ENCODE measurements at places on chromosomes 6 and 20.

DNA sequence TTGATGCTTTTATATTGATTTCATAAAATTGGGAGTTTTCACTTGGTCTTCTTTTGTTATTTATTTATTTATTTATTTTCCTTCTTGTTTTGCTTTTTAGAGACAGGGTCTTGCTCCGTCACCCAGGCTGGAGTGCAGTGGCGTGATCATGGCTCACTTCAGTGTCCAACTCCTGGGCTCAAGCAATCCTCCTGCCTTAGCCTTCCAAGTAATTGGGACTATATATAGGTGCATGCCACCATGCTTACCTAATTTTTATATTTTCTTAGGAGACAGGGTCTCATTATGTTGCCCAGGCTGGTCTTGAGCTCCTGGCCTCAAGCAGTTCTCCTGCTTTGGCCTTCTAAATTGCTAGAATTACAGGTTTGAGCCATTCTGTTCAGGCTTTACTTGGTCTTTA lies 38.3 kb upstream of the MYLK2 start:
- no peak for DNase-seq

DNA sequence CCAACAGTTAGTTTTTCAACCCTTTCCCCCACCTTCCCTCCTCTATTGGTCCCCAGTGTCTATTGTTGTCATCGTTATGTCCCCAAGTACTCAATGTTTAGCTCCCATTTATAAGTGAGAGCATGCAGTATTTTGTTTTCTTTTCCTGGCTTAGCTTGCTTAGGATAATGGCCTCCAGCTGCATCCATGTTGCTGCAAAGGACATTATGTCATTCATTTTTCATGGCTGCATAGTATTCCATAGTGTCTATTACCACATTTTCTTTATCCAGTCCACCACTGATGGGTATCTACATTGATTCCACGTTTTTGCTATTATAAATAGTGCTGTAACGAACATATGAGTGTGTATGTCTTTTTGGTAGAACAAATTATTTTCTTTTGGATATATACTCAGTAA lies 55.3 kb upstream of the HIVEP1 start:
- no peak for DNase-seq

- peak; percentile 78 for DNase-seq
These were observed 143.4 kb upstream of the PHACTR1 start for GRCh38 chr6:12572896-12573827.

- no peak for DNase-seq
These were observed 36.9 kb downstream of the GMDS start for GRCh38 chr6:2208468-2208867.

DNA sequence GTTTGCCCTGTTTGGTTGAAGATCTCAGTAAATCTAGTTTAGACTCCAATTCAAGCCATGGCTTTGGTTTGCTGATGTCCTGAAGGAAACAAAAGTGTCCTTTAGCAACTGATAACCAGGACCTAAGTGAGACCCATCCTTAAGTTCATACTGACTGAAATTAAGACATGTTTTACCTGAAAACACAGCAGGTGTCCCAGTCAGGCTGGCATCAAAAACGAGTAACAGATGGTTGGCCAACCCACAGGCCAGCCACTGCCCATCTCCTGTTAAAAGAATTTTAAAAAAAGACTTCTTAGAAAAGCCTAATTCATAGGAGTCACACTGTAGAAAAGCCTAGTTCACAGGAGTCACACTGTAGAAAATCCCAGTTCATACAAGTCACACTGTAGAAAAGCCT lies 58.3 kb downstream of the WDR27 start:
- no peak for DNase-seq

DNA sequence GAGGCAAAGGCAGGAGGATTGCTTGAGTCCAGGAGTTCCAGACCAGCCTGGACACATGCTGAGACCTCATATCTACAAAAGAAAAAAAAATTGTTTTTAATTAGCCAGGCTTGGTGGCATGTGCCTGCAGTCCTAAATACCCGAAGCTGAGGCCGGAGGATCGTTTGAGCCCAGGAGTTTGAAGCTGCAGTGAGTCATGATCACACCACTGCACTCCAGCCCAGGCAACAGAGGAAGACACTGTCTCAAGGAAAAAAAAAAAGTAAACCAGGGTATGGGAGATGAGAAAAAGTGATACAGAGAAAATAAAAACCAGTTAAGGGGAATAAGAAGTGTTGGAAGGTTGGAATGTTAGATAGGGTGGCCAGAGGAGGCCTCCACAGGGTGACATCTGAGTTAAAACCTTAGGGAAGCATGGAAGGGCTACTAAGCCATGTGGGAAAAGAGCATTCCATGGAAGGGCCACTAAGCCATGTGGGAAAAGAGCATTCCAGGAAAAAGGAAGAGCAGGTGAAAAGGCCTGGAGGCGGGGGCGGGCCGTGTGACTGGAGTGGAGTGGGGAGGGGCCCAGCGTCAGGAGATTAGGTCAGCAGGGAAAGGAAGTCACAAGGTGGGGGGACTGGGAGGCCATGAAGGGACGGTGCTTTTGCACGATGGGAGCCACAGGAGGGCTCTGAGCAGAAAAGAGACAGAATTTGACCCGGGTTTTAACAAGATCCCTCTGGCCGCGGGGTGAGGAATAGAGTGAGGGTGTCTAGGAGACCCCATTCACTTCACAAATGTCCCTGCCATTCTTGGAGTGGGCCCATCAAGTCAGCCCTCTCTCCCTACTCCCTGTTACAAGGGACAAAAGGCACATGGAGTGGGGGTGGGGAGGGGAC lies 18.3 kb downstream of the CPNE5 start:
- peak; percentile 71 for DNase-seq

- no peak for DNase-seq
These were observed 371.0 kb upstream of the RUNX2 start for GRCh38 chr6:44957156-44957555.

- peak; percentile 58 for DNase-seq
These were observed 22.7 kb downstream of the LAMA4 start for GRCh38 chr6:112231594-112232060.

DNA sequence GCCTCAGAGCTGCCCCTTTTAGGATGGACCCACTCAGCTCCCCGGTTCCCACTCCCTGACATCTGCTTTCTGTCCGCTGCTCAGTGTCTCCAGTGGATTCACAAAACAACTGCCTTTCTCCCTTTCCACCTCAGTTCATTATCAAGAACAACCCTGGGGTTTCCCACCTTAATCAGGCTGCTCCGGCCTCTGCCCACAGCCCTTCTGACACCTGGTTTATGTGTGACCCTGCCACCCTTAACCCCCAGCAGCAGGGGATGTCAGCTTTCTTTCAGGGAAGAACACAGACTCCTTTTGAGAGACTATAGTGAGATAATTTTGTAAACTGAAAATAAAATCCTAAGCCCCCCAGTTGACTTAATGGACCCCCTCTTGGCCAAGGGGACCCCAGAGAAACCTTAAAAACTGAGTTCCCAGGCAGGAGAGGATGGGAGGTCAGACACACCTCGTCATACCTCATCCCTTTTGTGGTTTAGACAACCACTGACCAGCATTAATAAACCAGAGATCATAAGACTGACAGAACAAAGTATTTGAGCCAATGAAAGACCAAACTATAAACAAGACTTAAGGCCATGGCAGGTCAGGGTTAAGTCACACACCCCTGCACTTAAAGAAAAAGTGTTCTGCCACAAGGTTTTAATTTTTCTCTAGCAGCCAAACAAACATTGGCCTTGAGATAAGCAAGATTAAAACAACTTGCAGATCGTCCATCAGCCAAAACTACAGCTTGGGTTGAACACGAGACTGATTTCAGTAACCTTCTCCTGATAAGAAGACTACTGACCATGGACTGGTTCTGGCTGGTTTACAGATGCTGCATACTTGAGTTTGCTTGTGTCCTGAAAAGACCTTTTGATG lies 42.4 kb upstream of the DDR1 start:
- peak; percentile 71 for DNase-seq

- DNase-seq, result no peak
These were observed 301.2 kb downstream of the LRFN2 start for GRCh38 chr6:40285996-40286395.

DNA sequence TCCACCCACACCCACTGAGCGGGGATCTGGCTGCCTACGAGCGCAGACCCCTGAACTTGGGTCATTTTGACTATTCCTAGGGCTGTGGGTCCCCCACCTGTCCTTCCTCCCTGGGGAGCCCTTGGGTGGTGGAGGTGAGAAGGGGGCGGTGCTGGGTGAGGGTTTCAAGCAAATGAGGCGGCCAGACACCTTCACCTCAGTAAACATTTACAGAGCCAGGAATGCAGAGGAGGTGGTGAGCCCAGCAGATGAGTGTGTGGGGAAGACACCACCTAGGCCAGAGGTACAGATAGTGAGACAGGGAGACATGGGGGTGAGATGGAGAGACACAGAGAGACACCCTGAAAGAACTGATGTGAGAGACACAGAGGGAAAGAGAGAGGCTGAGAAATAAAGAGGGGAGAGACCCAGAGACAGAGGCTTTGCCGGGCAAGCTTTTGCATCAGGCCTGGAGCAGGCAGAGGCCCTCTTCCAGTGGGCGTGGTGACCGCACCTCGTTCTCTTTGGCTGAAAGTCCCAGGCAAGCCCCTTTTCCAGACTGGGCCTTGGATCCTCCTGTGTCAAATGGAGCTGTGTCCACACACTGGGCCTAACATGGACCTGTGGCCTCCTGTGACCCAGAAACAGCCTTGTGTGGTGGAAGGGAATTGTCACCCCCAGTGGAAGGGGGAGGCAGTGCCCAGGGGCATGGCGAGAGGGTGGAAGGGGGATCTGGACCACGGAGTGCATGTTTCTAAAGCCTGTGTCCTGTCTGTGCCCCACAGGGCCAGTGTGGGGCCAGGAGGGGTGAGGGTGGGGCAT lies 29.7 kb downstream of the CEBPB start:
- DNase-seq, result no peak

DNA sequence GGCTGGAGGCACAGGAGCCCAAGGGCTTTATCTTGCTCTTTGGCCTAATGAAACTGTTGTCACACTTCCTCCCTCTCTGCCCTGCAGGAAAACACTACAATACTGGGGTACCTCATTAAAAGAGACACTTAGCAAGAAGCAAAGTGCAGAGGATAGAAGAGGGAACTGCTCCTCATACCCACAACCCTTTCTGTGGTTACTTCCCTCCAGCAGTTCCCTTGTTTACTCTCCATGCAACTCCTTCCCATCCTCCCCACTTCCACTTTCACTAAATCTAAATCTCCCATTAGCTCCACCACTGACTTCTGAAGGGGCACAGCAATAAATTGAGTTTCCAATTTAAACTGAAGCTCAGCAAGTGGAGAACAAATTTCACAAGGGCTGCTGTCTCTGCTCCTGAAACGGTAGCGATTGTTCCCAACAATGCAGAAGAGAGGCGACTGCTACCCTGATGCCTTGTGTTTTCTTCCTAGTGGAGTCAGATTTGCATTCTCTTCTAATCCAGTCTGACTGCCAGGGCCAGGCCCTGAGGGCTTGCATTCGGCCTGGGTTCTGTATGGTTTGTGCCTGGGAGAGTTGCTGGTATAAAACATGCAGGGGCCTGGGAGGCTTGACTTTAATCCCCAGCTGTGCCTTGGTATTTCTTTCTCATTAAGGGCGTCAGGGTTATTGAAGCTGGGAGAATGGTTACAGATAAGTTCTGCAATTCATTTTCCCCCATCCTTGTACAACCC lies 454.7 kb downstream of the TFAP2B start:
- DNase-seq, result no peak

GRCh38 chr6:110414669-110415068 lies 706 bp downstream of the DDO start:
- DNase-seq, result no peak

GRCh38 chr6:122484760-122485159 lies 13.2 kb upstream of the SERINC1 start:
- DNase-seq, result no peak

DNA sequence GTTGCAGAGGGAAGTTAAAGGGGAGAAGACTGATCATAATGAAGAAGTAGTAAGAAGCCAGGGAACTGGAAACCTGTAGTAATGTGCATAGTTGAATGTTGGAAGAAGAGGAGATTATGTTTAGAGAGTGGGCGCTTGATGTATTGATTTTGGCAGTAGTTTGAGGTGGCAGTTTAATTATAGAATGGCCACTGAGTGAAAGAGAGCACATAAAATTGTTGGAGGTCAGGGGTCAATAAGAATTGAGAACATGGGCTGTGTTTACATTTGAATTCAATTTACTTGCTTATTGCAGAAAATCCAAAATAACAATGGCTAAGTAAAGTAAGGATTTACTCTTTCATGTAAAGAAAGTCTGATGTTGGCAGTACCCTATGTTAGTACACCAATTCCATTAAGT lies 15.7 kb downstream of the VTA1 start:
- no peak for DNase-seq

DNA sequence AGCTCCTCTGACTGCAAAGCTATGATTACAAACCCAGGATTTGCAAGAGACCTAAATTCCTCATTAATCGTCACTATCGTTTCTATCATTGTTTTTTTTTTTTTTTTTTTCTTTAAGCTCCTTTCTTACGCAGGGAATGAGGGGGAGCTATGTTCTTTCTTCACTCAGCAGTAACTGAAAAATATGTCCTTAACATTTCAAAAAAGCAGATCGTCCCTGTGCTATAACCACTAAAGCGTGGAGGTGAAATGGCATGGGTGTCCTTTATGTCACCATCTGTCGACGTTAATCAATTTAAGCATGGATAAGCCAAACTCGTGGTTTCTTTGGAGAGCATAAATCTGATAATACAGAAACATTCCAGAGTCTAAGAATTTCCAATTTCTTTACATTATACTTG lies 67.9 kb upstream of the TRAF3IP2 start:
- no peak for DNase-seq

DNA sequence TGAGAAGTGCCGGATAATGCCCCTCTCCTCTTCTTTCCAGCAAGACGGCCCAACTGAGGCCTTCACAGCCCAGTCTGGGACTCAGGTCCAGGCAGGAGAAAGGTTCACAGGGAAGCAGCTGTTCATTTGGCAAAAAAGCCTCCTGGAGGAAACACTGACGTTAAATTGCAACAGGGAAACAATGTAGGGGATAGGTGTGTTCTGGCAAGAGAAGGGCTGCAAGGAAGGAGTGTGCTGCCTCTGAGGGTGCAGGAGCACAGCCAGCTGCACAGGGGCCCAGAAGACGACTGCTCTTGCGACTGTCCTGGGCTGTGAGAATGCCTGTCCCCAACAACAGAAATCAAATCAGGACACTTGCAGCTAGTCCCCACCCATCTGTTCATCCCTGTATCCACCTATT lies 70.6 kb upstream of the PMEPA1 start:
- DNase-seq, result no peak

GRCh38 chr6:99613705-99614429 lies 7.2 kb downstream of the PRDM13 start:
- no peak for DNase-seq

DNA sequence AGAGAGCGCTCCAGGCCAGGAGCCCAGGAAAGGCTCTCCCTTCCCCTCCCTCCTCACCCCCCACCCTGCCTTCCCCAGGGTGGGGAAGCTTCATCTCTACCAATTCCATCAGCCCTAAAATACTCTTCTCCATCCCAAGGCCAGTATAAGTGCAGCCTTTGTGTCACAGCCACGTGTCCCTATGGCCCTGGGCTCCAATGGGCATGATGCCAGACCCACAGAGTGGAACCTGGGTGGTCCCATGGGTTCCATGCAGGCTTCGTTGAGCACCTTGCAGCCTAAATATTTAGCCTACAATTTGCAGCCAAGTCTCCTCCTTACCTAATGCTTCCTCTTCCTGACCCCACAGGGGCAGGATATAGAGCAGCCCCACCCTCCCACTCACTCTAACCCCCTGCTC lies 976 bp upstream of the MATN4 start:
- no peak for DNase-seq

- DNase-seq, result peak; percentile 91
These were observed 23.9 kb downstream of the RALY start for GRCh38 chr20:34017610-34018009.

GRCh38 chr6:91824331-91824730 lies 1237.5 kb upstream of the MAP3K7 start:
- DNase-seq, result no peak

GRCh38 chr6:129632172-129632613 lies 77.8 kb downstream of the ARHGAP18 start:
- DNase-seq, result no peak
